ENCODE measurements at places on chromosomes 1 and 21. TPM values are rescaled to one million over a fixed set of nuclear protein-coding genes. Genes with fewer than 3 reads are reported as not detected.

IQCC gene
- total RNA-seq = 8.7 TPM

OR2L13 gene
- total RNA-seq = not detected

HRNR gene
- total RNA-seq = not detected

NUAK2 gene
- 6.7 TPM for total RNA-seq

SPRR2E gene
- total RNA-seq = not detected

All from M059J (cell line).